ENCODE measurements at places on chromosomes 2 and 18.
A peak's percentile ranks its signal among the peaks of the same experiment; 100 is the strongest.

DNA sequence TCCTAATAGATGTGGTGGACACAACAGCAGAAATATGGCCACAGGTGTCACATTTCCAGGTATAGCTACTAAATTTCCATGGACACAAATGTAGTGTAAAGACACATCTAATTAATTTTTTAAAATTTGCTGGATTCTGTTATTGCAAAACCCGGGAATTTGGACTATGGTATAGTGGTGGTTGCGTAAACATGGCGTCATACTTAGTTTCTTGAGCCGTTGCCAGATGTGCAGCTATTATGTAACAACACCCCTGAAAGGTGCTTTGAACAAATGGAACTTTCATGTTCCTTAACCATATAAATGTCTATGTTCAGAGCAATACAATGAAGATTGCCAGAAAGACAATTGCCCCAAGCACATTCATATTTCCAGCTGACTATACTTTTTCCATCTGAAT, 85.9 kb downstream of the HRH4 start:
- no peak for DNase-seq

DNA sequence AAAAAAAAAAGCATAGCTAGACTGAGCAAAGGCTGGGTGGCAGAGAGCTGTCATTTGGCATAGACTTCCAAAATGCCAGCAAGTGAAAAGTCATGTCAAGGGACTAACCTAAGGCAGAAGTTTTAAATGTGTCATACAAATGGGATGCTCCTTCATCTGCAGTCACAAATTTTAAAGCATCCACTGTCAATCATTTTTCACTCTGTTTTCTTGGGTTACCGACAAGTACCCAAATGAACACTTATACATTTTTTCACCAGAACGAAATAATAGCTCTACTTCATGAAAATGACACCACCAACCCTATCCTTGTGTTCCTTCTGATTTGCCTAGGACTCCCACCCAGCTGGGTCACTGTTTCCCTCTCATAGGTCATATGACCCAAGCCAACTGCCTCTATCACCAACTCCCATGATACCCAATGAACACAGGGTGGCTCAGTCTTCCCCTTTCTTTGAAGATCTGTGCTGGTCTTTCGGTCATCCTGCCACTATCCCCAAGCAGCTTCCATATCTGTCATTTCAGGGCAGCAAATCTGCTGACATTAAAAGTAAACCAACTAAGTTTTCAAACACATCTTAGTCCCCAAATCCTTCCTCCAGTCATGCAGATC, 21.5 kb downstream of the KLF7 start:
- DNase-seq = no peak

GRCh38 chr2:147030966-147031720, 813.7 kb upstream of the ACVR2A start:
- DNase-seq = no peak

GRCh38 chr2:126715576-126716406, 59.8 kb downstream of the GYPC start:
- no peak for DNase-seq

DNA sequence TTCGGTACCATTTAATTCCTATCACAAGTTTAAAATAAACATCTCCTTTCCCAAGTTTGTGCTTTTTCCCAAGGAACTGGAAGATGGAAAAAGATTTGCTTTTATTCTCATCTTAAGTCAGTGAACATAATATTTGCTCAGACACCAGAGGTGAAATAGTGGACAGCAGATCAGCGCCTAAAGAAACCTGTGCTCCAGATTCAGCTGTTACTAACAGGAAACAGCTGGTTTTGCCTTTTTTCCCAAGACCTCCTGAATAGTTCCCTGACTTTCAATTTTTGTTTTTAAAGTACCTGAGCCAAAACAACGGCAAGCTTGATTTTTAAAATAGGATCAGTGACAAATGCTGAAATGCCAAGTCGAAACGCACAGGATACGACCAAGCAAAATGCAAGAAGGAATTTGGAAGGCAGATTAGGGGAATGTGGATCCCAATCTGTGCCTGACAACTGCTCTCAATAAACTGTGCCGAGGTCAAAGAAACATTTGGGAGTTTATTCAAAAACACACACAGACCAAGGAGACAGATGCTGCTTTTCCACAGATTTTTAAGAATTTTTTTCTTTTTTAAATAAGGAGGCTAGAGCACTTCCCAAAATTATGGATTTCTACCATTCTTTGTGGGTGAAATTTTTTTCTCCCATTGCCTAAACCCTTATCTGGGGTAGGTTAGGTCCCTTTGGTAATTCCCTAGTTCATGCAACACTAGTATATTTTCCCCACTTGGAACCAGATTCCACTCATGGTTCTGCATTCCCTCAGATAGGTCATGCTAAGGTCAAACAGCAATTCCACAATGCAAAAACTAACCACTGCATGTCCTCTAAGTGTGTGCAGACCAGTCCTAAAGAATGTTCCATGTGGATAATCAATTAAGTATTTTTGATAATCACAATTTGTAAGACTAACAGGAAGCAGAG, 121.5 kb upstream of the PDE1A start:
- DNase-seq = no peak

DNA sequence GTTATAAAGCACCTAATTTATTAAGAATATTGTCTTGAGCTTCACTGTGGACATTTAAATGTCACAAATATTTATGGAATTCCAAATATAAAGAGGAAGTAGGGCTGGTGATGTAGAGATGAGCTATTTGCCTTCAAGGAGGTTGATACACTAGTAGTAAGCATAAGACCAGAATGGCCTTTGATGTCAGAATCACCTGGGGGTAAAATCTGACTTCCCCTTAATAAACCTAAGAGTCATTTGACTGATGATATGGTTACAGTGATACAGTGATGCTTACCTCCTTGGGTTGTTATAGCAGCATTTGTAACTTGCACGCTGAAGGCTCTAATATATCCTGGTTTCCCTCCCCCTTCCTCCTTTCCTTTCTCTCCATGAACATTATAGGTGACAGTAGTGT, 143.7 kb downstream of the CERS6 start:
- DNase-seq = no peak

- DNase-seq = no peak
These were observed 44.1 kb upstream of the TTC39C start for GRCh38 chr18:23970161-23971096.

DNA sequence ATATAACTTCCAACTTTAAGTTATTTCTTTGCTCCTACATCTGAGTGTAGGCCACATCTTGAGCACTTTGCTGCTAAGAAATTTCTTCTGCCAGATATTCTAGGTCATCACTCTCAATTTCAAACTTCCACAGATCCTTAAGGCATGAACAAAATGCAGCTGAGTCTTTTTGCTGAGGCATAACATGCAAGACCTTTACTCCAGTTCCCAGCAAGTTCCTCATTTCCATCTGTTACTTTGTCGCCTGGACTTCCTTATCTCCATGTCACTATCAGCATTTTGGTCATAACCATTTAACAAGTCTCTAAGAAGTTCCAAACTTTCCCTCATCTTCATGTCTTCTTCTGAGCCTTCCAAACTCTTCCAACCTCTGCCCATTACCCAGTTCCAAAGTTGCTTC, 1077.3 kb upstream of the TMEFF2 start:
- no peak for DNase-seq

- peak; percentile 43 for DNase-seq
These were observed 8.2 kb upstream of the SMARCAL1 start for GRCh38 chr2:216404010-216404618.

- peak; percentile 36 for DNase-seq
These were observed 126.2 kb downstream of the EHBP1 start for GRCh38 chr2:62831729-62832128.

DNA sequence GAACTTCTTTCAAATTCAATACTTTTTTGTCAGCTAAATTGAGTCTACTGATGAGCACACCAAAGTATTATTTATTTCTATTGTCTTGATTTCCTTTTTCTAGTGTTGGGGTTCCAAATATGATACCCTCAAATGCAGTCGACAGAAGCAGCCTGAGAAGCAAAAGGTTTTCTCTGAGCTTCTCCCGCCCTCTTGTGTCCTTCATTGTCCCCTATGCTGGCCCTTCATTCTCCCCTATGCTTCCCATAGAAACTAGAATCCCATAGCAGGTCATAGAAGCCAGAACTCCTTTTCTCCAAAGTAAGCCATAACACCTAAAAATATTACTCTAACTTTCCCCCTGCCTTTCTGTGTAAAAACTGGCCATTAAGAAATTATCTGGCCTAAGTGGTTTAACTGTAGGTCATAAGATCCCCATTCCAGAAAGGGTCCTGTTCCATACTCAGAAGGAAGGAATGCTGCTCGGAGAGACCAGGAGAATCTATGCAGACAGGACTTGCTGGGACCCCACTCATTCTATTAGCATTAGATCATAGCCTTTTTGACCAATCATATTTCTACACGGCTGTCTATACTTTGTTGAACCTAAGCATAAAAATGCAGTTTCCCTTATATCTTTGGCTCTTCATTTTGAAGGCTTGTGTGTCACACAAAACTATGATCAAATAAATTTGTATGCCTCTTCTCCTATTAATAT, 764.6 kb upstream of the PKDCC start:
- no peak for DNase-seq

DNA sequence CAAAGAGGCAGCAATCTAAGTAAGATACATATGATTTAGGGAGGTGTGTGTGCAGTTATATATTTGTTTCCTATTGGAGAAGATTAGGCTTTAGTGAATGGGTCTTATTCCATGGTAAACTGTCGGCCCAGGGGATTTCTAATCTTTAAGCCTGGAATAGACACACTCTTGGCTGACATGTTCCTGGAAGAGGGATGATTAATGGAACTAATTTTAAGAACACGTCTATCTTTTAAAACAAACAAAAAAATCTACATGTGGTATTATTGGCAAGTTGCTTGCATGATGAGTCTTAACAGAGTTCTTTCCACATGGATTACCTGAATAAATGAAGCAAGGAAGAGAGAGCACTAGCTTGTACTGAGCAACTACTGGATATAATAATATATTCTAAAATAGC, 114.2 kb upstream of the NT5C1B start:
- DNase-seq = no peak

DNA sequence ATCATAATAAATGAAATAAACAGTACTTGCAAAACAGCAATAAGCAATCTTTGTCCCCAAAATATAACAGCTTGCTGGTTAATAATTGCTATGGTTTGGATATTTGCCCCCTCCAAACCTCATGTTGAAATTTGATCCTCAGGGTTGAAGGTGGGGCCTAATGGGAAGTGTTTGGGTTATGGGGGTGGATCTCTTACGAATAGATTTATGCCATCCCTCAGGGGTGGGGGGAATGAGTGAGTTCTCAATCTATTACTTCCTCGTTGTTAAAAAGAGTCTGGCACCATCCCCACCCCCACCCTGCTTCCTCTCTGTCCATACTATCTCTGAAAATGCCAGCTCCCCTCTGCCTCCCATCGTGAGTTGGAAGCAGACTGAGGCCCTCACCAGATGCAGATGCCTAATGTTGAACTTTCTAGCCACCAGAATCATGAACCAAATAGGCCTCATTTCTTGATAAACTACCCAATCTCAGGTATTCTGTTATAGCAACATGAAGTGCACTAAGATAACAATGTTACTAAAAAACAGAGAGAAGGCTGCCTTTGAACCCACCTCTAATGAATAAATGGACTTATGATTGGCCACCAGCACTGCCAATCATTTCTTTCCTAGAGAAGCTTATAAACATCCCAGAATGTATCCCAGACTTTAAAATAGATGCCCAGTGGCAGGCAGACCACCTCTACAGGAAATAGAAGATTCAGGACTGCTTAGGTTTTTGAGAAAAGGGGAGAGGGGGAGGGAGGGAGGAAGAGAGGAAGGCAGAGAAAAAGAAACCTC, 90.1 kb downstream of the ALPK2 start:
- no peak for DNase-seq

- no peak for DNase-seq
These were observed 23.9 kb downstream of the HNRNPLL start for GRCh38 chr2:38578832-38579231.

DNA sequence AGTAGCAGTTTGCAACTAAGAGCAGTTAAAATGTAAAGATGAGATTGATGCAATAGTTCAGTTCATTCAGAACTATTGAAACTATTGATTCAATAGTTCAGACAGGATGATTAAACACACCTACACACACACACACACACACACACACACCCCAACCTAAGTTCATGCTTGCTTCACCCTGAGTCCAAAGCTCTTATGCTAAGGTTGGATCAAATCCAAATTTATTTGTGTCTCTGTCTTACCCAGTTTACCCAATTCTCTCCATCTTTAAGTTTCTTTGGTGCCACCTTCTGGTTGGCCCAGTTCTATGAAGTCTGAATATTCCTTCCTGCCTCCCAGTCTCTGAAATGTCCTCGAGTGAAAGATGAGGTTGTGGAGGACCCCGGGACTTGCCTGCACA, 5.1 kb downstream of the SERPINB8 start:
- no peak for DNase-seq

- no peak for DNase-seq
These were observed 47.6 kb downstream of the BCL11A start for GRCh38 chr2:60505880-60506260.

DNA sequence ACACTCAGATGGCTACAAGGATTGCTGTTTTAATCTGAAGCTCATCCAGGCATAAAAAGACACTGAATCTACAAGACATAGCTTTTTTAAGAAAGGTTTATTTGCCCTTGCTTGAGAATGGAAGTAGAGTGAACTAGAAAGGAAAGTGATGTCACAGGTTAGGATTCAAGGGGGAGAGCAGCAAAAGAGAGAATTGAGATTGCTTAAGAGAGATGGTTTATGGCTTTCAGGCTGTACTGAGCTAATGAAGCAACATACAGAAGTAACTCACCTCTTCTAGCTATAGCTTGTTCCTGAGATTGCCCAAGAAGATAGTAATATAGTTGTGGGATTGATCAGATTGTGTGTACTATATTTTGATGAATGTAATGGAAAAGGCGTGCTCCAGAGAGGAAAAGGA, 26.1 kb upstream of the ACVR2A start:
- DNase-seq = no peak

DNA sequence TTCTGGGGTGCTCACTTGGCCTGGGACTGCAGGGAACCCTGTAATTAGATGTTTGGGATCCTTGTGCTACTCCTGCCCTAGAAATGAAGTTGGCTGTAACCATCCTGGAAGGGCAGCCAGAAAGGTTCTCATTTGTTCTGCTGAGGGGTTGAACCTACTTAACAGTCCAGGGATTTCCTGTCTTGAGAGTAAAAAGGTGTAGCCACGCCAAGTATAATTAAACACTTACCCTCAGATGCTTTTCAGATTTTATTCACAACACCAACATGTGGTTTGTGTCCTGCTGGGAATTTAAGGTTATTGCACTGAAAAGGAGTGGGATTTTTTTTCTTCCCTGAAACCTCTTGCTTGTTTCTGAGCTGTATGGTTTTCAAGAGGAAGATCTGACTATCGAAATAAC, 222.4 kb upstream of the APCDD1 start:
- DNase-seq = no peak

DNA sequence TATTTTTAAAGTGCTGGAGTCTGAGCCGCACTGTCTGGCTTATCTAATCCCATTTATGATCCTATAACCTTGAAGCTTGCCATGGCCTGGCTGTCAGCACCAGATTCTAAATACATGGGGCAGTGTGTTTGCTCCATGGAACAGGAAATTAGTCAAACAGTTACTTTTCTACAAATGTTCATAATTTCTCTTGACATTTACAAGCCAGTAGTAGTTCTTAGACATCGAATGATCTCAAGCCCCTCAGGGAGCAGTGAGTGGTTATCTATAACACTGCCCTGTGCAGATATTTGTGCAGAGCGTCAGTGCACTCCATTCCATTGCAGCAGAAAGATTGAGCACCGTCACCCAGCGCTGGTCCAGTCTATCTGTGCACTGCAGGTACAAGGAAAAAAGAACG, 205.2 kb downstream of the AGPS start:
- DNase-seq = no peak

GRCh38 chr2:30759481-30759880, 47.8 kb downstream of the CAPN13 start:
- DNase-seq = no peak
